ENCODE measurements at places on chromosomes 13 and 19.

DNA sequence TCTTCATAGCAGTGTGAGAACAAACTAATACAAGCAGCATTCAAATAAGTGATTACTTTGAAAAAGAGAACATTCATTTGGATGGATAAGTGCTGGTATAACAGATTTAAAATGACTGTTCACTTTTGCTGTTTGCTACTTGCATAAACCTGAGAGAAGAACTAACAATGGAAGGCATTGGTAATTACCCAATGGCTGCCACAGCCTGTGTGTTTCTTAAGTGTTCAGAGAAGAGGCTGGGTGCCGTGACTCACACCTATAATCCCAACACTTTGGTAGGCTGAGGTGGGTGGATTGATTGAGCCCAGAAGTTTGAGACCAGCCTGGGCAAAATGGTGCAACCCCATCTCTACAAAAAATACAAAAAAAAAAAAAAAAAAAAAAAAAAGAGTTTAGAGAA, 4.9 kb upstream of the TEX26 start:
- no peak for DNase-seq

DNA sequence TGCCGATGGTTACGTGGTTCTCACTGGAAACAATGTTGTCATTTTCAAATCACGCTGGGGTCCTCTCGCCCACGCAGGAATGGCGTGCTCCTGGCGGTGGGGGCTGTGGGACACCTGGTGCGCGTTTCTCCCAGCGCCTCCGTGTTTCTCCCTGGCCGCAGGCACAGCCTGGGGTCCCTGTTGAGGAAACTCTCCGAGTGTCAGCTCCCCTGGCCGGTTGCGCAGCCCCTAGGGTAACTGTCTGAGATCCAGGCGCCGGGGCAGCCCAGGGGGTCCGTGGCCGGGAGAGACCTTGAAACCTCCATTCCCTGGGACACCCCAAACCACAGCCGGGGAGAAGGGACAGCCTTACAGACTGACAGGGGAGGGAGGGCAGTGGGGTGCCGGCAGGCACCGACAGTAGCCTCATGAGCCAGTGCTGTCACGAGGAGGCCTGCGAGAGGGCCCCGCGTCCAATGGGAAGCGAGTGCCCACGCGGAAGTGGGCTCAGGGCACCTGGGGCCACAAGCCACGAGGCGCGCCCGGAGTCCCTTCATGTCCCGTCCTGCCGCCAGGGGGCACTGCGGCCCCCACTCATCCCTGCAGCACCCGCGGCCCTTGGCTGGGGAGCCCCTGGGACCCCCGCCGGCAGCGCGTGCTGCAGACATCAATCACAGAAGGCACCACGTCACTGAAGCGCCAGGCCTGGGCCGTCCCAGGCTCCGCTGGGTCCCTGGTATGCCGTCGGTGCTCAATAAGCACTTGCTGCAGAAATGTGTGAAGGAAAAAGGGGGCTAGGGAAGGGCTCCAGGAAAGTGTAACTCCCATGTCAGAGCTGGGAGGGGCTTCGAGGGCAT, 9.5 kb downstream of the ADAMTSL5 start:
- no peak for DNase-seq

DNA sequence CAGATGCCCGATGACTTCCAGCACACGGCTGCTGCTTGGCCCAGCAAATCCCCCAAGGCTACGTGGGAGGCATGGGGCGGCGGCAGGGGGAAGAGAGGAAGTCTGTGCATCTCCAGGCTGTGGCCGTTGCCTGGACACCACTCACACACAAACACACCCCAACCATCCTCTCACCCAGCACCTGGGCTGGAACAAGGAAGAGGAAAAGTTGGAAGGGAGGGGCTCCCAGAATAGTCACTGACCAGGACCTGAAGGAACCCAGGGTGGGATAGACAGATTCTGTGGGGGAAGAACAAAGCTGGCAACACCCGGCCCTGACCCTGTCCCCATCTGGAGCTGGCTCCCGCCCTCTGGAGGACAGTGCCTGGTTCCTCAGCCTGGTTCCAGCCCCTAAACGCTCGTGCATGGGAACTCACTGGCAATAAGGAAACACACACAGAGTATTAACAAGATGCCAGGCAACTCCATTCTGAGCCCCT, 11.2 kb downstream of the PPP6R1 start:
- DNase-seq, result no peak

GRCh38 chr13:36353001-36353400, 6.8 kb upstream of the SPART start:
- no peak for DNase-seq

Measured in nucleus accumbens (tissue), 56 donors.